ENCODE measurements at places on chromosomes 6 and 20.

DNA sequence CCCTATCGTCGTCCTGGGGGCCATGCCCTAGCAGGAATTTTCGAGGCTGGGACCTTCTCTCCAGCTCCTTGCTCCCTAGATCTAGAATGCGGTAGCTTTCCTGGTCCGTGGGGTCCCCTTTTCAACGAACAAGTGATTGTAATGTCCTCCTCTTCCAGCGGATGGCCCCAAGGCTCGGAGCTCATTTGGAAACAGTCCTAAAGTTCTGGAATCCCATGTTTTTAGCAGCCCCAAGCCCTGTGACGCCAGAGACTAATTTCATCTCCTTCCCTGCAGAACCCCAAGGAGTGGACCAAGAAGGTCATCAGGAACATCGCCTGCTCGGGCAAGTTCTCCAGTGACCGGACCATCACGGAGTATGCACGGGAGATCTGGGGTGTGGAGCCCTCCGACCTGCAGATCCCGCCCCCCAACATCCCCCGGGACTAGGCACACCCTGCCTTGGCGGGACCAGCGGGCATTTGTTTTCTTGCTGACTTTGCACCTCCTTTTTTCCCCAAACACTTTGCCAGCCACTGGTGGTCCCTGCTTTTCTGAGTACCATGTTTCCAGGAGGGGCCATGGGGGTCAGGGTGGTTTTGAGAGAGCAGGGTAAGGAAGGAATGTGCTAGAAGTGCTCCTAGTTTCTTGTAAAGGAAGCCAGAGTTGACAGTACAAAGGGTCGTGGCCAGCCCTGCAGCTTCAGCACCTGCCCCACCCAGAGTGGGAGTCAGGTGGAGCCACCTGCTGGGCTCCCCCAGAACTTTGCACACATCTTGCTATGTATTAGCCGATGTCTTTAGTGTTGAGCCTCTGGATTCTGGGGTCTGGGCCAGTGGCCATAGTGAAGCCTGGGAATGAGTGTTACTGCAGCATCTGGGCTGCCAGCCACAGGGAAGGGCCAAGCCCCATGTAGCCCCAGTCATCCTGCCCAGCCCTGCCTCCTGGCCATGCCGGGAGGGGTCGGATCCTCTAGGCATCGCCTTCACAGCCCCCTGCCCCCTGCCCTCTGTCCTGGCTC, 48.5 kb downstream of the PYGB start:
- no peak for DNase-seq

DNA sequence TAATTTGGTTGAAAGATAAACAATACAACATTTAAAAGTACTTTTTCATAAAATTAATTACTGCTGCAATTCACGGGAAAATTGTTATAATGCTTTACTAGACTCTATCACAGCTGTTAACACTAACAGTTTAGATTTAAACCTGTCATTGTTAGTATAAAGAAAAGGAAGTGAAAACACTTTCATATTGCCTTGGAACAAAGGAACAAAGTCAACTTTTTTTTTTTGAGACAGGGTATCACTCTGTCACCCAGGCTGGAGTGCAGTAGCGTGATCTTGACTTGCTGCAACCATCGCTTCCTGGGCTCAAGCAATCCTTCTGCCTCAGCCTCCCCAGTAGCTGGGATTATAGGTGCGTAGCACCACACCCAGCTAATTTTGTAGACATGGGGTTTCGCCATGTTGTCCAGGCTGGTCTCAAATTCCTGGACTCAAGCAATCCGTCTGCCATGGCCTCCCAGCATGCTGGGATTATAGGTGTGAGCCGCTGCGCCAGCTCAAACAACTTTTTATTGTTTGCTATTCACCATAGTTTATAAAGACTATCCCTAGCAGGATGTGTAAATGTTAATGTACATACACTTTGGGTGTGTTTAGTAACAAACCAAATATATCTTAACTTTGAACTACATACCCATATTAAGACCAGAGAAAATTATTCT, 22.1 kb downstream of the SLC35A1 start:
- no peak for DNase-seq

GRCh38 chr6:41577356-41578216, 31.4 kb downstream of the FOXP4 start:
- no peak for DNase-seq

GRCh38 chr6:79597155-79597554, 34.0 kb upstream of the SH3BGRL2 start:
- DNase-seq = no peak

GRCh38 chr6:124867121-124867520, 95.1 kb upstream of the RNF217 start:
- no peak for DNase-seq

GRCh38 chr6:93749191-93749590, 329.8 kb upstream of the EPHA7 start:
- DNase-seq = no peak

DNA sequence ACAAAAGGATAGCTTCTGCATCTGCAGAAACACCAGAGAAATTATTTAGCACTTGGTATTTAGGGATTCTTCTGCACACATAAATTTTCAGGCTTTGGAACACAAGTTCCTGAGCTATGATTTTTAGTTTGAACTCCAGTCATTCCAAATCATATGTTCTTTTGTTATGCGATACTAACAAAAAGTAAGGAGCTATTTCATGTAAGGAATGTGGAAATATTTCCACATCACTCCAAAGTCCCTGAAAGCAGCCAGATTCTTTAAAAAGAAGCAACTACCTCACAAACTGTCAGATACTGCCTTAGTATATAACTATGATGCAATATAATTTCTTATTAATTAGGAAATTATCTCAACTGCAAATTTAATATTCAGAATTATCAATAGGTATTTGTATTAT, 106.9 kb downstream of the RNGTT start:
- no peak for DNase-seq

- DNase-seq = no peak
Observed at GRCh38 chr20:54549658-54550326, 74.4 kb downstream of the DOK5 start.

DNA sequence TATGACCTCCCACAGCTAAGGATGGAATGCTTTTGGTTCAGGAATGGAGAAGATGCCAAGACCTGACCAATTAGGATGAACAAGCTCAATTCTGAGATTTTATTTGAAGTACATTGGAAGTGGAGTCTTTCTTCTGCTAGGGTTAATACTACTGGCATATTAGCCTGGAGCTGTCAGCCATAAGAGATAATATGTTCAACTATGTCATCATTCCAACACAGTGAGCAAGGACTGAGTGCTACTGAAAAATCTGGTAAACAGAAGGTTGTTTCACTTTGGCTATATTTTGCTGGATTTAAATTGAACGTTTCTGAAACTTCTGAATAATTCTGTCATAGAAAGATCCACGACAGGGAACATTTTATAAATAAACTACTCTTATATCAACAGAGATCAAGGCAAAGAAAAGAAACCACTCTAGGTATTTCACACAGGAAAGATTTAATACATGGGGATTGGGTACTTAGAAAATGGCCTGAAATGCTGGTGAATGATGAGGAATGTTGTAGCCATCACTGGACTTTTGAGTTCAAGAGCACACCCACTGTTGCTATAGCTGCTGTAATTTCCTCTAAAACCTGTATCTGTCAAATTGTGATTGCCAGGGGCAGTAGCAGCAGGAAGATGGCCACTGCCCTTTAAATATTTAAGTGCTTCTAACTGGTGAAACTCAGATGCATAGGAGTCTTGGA, 200.5 kb downstream of the PLCB4 start:
- DNase-seq = no peak

GRCh38 chr6:11332463-11332862, 100.0 kb upstream of the NEDD9 start:
- no peak for DNase-seq

GRCh38 chr6:5946181-5946580, 60.5 kb downstream of the NRN1 start:
- DNase-seq = no peak

DNA sequence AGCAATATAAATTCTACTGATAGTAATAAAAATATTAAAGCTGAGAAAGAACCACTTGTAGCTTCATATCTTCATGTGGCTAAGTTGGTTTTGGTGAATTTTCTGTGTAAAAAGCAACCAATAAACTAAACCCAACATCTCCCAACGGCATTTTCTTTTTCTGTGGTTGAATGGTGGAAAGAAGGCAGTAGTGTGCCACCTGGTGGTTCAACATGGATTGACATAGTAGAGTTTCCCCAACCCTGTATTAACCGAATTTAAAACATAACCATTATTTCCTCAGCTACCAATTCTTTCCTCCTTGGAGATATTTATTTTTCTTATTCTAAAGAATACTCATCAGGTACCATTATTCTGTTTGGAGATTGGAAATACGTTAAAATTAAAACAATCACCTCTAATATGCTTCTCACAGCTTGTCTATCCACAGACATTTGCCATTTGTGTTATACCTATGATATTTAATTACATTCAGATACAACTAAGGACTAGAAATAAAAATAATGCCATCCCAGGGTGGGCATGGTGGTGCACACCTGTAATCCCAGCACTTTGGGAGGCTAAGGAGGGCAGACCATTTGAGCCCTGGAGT, 117.1 kb upstream of the EEF1E1 start:
- peak; percentile 6 for DNase-seq

- no peak for DNase-seq
Observed at GRCh38 chr6:57116776-57117175, 26.8 kb downstream of the ZNF451 start.

DNA sequence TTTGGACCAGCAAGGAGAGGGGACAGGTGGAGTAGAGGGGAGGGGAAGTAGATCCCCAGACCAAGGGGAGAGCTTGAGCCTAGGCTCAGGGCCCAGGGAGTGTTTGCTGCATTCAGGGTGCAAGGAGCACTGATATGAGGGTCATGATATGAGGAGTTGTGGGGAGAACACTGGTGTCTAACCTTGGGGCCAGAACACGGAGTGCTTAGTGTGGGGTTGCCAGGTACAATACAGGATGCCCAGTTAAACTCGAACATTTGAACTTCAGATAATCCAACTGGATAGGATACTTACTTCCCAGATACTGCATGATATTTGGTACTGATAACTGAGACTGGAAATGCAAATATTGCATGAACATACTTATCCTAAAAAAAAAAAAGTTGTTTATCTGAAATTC, 2.4 kb downstream of the SLC22A1 start:
- no peak for DNase-seq

DNA sequence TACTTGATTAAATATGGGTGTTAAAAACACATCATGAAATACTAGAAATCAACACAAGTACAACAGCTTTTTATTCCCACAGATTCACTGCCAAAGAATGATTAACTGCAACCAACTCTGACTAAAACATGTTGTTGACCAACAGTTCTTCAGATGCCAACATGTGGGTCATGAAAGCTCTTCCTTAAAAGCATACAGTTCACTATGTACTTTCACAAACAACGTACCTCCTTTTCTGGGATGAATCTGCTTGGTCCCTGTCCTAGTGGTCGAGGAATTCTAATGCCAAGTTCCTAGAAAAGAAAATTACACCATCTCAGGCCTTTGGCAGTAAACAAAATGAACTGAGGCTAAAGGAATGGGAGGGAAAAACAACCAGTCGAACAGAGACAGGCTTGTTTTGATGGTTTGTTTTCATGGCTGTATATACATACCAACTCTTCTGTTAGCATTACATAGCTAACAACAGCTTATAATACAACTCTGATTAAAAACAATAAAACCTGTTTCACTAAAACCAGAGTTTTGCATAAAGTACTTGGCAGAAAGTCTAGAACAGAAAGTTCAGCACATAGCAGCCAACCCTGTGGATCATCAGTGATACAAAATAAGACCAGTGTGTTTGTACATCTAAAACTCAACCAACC, 92.5 kb downstream of the SESN1 start:
- DNase-seq = no peak

DNA sequence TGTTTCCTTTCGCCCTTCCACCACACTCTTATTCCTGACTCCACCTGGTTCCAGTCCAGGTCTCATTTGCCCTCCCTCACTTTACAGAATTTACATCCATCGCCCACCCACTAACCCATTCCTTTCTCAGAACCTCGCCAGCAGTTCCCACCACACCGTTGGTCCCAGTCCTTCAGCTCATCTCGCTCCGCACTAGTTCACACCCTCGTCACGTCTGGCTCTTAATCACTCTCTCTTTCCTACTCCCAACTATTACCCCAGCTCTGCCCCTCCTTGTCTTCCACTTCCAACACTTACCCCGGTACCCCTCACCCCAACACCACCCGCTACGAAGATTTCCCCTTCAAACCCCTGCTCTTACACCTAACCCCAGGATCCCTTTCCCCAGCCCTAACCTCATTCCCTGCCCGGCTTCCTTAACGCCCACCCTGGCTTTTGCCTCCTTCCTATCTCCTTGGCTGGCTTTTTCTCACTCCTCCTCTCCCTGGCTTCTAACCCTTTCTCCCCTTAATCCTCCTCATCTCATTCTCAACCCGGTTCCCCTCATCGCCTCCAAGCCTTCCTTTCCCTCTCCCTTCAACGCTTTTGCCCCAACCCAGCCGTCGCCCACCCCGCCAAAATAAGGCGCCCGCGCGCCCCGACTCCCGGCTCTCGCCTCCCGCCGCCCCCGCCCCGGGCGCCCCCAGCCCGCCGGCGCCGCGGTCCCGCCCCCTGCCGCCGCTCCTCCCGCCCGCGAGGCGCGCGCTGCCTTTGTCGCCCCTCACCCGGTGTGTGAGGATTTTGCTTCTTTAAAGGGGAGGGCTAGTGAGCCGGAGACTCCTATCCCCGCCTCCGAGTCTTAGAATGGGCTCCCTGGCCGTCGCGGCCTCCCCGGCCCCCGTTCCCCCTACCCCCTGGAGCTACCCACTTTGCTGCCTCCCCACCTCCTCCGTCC, 542 bp downstream of the USP49 start:
- no peak for DNase-seq
